ENCODE measurements at places on chromosomes 12 and 14.

- DNase-seq = no peak
Measured at GRCh38 chr14:99224116-99224910, 47.7 kb downstream of the BCL11B start.

DNA sequence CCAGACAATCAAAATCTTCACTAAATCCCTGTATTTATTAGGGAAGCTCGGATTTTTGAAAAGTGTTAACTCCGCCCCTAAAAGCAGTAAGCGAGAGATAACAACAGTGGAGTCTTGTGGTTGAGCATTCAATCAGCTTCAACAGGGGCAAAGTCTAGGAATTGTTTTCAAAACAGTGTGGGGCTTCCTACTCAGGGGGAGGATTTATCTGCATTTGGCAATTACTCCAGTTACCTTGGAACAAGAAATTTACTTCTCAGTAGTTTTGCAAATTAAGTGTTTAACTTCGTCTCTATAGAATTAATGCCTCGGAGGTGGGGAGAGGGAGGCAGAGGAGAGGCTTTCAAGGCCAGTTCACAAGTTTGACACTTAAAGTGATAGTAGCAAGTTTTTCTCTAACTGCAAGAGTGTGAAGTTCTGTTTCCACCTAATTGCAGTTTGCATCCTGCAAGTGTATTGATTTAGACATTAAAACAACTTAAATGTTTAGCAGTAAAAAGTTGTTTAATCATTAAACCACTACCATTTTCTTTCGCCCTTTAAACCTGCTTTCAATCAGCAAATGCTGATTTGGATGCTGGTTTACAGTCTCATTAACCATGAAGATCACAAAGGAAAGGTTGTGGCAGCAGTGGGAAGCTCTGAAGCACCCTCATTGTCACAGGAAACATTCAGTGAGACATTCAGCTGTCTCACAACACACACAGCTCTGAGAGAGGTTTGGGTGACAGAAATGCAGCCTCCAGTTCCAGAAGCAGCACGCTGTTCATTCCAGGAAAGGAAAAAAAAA, 102.0 kb downstream of the HMGA2 start:
- DNase-seq = no peak

DNA sequence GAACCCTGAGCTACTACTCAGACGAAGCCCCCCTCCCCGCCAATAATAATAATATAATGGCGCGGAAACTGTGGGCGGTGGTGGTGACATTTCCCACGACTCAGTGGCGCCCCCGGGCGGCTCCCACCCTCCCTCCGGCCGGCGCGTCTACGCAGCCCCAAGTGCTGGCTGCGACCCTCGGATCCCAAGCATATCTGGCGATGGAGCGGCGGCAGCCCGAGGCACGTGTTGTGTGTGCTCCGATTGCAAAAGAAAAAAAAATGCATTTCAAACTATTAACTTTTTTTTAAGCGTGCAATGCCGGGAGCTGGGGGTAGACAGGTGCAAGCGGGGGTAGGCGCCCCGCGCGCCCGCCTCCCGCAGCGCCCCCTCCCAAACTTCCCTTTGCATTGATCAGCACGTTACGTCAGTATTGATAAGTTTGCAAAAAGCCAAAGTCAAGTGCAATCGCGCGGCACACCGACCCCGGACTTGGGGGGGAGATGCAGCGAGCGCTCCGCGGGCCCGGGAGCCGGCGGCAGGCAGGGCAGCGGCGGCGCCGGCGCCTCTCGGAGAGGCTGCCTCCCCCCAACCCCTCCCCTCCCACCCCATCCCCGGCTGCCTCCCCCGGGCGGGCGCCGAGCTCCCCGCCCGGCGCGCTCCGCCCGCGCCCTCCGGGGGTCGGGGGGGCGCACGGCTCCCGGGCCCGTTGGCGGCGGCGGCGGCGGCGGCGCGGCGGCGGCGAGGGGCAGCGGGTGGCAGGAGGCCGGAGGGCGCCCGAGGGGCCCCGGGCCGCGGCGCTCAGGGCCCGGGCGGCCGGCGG, 113.1 kb upstream of the MYL2 start:
- DNase-seq = no peak

DNA sequence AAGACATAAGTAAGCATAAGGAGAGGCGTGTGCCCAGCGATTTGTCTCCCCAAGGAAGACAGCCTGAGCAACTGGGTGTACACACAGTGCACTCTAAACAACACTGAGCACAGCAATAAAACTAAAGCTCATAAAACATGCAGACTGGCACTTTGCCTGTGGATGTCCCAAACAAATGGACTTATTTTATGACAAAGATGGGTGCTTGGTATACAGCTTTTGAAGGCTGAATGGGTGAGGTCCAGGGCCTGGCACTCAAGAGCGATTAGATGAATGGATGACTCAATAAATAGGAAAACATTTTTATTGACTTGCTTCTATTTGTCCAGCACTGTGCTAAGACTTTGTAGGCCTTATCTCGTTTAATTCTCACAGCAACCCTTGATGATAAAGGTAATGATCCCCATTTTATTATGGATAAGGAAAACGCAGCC, 28.5 kb downstream of the LGMN start:
- no peak for DNase-seq

DNA sequence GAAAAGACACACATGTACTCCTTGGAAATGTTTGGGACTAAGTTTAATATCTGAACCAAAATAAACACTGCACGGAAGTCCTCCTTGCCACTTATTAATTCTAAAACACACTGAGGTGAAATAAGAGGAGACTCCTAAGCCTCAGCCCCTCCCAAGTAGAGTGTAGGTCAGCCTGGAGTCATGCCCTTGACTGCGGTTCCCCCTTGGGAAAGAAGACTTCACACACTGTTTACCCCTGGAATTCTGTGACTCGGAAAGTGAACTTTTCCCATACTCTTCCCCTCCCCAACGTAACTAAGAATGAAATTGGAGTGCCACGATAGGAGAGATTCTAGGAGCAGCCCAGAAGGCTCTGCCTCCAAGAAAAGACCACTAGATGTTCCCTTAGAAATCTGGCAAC, 8.6 kb upstream of the TFCP2 start:
- no peak for DNase-seq

DNA sequence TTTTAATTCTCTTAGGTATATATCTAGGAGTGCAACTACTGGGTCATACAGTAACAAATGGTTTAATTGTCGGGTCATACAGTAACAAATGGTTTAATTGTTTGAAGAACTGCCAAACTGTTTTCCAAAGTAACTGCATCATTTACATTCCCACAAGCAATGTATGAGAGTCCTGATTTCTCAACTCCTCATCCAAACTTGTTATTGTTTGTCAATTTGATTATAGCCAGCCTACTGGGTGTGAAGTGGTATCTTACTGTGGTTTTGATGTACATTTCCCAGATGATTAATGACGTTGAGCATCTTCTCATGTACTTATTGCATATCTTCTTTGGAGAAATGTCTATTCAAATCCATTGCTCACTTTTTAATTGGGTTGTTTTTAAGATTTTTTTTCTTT, 67.6 kb upstream of the CFL2 start:
- no peak for DNase-seq

- DNase-seq = no peak
Measured at GRCh38 chr12:65944637-65945036, 120.4 kb downstream of the HMGA2 start.

DNA sequence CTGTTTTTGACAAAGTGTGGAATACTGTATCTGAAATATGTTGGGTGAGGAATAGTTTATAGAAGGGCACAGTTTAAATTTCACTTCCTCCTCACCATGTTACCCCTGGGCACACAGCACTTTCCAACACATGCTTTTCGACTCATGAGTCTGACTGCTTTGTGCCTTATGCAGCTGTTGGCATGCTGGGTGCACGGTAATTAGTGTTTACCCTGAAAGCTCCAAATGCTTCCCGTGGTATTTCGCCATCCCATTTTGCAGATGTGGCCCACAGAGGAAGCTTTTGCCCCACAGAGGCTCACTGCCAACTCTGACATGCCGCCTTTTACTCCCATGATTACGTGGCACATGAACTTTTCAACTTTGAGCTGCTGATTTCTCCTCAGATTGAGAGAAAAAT, 168.6 kb downstream of the PRKCH start:
- no peak for DNase-seq

- no peak for DNase-seq
Measured at GRCh38 chr12:53219292-53219955, 12.4 kb upstream of the ITGB7 start.

DNA sequence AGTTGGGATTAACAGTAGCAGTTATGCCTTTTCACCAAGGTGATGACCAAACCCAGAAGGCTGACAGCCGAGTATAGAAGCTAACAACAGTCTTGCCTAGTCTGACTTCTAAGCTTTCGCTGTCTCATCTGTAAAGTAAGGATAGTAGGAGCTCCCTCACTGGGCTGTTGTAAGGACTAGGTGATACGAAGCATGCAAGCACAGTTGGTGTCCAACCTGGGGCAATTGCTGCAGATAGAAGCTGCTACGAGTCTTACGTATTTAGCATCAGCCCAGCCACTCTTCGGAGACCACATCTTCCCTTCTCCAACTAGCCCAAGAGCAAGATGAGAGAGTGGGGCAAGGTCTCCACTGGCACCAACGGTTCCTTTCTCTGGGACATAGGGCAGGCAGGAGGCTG, 6.0 kb downstream of the HAL start:
- DNase-seq = no peak

DNA sequence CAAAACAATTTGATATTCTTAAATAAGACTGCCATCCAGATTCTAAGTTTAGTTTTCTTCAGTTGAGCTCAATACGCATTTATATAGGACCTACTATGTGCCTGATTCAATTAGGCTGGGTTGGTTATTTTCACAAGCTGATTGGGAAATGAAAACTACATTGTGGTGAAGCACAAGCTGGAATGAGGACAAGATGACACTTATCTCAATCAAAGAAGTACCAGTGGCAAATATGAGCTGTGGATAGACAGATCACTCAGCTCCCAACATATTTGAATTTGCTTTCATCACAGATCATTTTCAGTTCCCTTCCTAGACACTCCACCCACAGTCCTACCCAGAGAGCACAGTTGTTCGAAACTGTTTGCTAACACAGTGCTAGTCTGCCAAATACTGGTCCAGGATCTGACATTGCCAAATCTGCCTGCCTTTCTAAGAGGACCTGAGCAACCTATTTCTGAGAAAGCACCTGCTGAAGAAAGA, 74.7 kb downstream of the LLPH start:
- DNase-seq = no peak

GRCh38 chr14:60323199-60323896, 74.3 kb downstream of the PPM1A start:
- DNase-seq = no peak

GRCh38 chr12:128867466-128867865, 14.2 kb downstream of the GLT1D1 start:
- DNase-seq = no peak

- DNase-seq = peak; percentile 24
Measured at GRCh38 chr12:107320033-107320928, 226.9 kb upstream of the CRY1 start.

- no peak for DNase-seq
Measured at GRCh38 chr14:76678244-76678800, 82.9 kb upstream of the VASH1 start.

GRCh38 chr12:96121271-96121711, 72.9 kb upstream of the ELK3 start:
- DNase-seq = no peak

DNA sequence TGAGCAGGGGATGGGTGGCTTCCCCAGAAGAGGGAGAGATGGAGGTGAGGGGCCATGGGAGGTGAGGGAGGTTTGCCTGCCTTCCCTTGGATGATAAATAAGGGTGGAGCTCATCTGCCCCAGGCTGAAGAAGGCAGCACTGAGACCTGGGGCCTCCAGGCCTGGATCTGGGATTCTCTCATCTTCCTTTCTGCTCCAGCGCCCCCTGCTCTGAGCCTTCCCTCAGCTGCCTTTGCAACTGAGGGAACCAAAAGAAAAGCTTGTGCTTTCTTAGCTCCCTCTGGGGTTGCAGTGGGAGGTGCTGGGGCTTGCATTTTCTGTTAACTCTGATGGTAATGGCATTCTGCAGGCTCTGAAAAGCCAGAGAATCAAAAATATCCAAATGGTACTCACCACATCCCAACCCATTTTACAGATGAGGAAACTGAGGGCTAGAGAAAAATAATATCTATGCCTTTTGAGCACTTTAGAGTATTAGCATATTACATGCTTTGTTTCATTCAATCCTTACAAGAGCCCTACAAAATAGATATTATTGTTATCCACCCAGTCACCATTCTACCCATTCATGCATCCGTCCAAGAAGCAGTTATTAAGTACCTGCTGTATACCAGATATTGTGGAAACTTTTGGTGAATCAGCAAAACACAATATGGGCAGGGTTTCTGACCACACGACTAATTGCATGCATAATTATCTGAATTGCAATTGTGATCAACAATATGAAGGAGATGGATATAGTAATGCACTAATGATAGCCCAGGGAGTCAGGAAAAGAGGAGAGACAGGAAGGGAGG, 102.2 kb downstream of the WSCD2 start:
- no peak for DNase-seq

DNA sequence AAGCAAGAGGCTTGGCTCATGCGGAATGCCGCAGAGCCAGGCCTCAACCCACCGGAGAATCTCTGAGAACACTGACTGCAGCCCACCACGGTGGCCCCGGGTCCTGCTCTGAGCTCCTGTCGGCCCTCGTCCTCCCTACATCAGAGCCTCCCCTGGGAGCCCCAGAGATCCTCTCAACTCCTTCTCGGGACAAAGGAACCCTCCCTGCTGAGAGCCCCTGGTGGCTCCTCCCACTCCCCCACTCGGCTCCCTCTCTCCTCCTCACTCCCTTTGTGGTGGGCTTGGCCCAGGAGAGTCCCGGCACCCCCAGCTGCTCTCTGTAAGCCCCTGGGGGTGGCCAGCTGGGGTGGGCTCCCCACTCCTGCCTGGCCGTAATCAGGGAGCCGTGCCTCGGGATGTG, 11.1 kb upstream of the INF2 start:
- no peak for DNase-seq

DNA sequence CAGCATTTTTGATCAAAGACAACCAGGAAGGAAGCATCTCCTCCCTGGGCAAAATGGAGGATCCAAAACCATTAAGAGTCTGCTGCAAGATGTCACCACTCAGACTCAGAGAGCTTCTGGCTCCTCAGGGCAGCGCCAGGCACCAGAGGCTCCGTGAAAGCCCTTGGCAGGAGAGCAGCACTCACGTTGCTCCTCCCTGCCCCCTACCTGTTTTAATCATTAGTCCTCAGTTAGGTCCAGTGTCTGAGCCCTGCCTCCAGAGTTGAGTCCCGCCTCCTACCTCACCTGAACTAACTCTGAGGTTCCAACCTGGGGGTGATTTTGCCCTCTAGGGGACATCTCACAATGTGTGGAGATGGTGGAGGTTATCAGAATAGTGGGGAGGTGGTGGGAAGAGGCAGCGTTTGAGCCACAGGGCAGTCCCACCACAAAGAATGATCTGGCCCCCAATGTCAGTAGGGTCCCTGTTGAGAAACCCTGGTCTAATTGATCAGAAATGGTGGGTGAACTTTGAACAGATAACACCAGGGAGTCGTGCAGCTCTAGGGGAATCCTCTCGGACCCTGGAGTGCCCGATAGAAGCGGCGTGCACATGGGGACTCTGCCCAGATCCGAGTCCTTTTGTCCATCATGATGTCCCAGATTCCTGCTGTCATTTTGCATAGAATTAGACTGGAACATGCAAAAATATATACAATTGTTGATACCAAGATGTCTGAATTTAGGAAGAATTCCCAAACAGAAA, 156.7 kb upstream of the DIO3 start:
- no peak for DNase-seq
